ENCODE measurements at places on chromosomes 2 and 18. TPM values are rescaled to one million over a fixed set of nuclear protein-coding genes. Genes with fewer than 3 reads are reported as not detected.
A peak's percentile ranks its signal among the peaks of the same experiment; 100 is the strongest.

DNA sequence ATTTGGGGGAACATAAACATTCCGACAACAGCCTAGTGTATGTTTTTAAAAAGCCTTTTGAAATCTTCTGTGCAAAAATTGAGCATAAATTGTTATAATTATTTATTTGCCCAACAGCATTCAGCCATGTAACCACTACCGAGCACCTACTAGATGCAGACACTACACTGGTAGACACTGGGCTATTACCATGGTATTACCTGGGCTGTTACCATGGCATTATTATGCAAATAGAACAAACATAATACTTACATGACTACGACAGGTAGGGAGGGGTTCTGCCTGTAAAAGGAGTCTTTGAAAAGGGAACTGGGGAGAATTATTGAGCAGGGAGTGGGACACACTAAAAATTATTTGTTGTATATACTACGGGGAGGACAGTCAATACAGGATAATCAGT, 116.4 kb downstream of the MREG start:
- DNase-seq = no peak

The CSRNP3 gene
- total RNA-seq = 7.1 TPM

The VWA3B gene
- 0.58 TPM for total RNA-seq

GRCh38 chr2:29000481-29000880, 19.4 kb downstream of the TOGARAM2 start:
- peak; percentile 53 for DNase-seq

The ARHGEF33 gene
- total RNA-seq = 1.8 TPM

DNA sequence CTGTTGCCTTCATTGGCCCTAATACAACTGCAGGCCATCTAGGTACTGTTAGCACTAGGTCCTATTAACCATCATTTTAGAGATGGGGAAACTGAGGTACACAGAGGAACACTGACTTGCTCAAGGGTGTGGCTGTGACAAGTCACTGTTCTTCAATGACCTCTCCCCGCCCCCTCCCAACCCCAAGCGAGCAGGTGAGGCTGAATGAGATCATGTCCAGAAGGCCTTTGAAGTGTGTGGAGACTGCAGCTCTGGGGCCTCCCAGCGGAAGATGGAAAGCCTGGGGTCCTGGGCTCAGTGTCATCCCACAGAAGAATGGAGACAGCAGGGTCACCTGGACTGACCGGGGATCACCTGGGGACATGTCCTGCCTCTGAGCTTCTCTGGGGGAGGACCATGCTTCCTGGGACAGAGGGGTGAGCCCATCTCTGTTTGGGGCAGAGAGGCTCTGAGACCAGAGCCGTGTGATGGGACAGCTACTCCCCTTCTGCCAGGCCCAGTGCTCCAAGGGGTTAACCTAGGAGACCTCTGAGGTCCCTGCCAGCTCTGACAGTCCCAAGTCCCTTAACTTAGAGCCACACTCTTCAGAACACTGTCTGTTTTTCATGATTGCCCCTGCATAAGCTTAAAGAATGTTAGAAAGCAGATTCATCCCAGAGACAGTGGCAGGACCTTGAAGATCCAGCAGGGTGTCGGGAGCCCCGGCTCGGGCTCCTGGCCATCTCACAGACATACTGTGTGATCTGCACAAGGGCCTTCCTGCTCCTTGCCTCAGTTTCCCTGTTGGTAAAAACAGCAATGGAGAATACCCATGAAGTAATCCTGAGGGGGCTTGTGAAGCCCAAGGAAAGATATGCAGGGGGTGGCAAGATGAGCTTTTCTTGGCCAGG, 16.7 kb upstream of the FOSL2 start:
- no peak for DNase-seq

Data from mucosa of gallbladder (tissue), 1 donor.